Endodermal cell (in vitro differentiated cells): ENCODE measurements at places on chromosomes 12 and 14.

- no peak for DNase-seq
Observed at GRCh38 chr12:131139363-131140068, 185.8 kb downstream of the ADGRD1 start.

- DNase-seq: no peak
Observed at GRCh38 chr14:34593740-34594375, 36.1 kb downstream of the SNX6 start.

GRCh38 chr12:105423921-105424320 is 93.4 kb downstream of the C12orf75 start:
- no peak for DNase-seq

GRCh38 chr14:21101802-21102413 is 1.0 kb downstream of the TMEM253 start:
- DNase-seq: peak; percentile 47

DNA sequence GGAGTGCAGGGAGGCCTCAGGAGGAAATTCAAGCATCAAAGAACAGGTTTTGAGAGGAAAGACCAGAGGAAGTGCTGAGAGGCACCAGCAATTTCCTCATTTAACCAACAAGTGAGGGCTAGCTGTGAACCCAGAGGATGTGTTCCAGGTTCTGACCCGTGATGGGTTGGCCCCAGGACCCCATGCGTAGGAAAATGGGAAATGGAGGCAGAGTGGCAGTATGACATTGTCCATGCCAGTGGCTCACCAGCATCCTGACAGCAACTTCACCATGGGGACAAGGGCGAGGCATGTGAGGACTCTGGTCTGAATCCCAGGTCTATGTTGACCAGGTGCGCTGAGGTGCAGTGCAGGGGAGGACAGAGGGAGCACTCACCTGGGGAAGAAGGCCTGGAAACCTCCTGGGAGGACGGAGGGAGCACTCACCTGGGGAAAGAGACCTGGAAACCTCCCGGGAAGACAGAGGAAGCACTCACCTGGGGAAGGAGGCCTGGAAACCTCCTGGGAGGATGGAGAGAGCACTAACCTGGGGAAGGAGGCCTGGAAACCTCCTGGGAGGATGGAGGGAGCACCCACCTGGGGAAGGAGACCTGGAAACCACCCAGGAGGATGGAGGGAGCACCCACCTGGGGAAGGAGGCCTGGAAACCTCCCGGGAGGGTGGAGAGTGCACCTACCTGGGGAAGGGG is 6.7 kb upstream of the CACNA2D4 start:
- no peak for DNase-seq

GRCh38 chr14:56119201-56119981 is 1.2 kb downstream of the PELI2 start:
- DNase-seq: peak; percentile 79

GRCh38 chr12:91921555-91921954 is 224.1 kb downstream of the BTG1 start:
- DNase-seq: no peak

- DNase-seq: no peak
Observed at GRCh38 chr12:50708631-50709030, 55.3 kb upstream of the ATF1 start.

GRCh38 chr12:120101182-120101581 is 15.4 kb downstream of the RAB35 start:
- no peak for DNase-seq

DNA sequence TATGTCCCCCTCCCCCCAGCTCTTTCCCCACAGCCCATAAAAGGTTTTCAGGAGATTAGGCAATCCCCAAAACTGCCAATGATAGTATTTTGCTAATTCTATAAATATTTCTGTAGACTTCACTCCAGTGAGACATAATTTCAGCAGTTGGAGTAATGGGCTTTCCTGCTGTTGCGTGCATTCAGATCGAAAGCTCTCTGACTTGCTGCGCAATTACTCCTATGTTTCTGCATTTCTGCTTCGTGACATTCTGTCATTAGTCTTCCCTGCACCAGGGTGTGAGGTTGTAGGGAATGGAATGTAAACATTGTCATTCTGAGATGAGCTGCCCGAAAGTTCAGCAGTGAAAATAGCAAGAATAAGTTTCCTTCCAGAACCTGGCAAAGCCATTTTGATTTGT is 58.2 kb downstream of the SAMD4A start:
- DNase-seq: no peak

- peak; percentile 93 for DNase-seq
Observed at GRCh38 chr14:91354979-91355685, 62.5 kb downstream of the CCDC88C start.

DNA sequence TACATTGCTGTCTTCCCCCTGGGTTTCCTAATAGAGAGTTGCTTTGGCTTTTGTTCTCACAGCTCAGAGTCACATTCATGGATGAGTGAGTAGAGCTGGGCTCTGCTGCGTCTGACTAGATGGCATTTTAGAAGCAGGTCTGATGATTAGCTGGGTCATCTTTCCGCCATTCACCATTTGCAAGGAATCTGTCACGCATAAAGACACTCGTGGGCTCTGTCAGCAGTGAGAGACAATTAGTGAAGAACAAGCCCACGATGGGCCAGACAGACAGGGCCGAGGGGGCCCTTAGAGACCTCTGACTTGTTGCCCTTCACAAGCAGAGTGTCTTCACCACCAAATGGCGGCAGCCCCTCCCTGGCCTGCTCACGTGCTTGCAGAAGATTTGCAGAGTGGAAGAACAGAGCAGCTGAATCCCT is 175.0 kb downstream of the CRADD start:
- no peak for DNase-seq

DNA sequence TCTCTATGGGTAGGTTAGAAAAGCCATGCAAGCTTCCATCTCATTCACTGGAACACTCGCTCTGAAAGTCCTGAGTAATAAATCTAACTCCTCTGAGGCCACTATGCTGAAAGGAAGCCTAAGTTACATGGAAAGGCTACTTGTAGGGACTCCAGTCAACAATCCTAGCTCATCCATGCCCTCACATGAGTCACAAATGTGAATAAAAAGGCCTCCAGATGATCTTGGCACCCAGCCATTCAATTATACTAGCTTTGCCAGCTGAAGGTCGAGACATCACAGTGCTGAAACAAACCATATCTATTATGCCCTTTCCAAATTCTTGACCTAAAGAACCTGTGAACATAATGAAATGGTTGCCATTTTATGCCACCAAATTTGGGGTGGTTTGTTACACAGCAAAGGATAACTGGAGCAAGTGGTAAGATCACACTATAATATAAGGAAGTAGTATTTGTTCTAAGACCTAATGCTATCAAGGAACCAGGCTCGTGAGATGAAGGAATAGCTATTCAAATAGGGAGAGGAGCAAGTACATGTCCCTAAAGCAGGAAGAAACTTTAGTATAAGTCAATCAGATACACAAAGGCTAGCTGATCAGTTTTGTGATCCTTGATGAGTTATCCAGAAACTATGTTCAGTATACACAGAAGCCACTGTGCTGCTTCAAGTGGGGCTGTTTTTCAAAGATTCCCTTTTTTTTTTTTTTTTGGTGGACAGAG is 142.1 kb downstream of the MED13L start:
- DNase-seq: no peak

- peak; percentile 88 for DNase-seq
Observed at GRCh38 chr12:15532364-15532977, 210.2 kb downstream of the PTPRO start.

- DNase-seq: no peak
Observed at GRCh38 chr14:65206078-65206447, 103.7 kb upstream of the MAX start.
